ENCODE measurements at places on chromosomes 1 and 21. TPM values are rescaled to one million over a fixed set of nuclear protein-coding genes. Genes with fewer than 3 reads are reported as not detected.
A peak's percentile ranks its signal among the peaks of the same experiment; 100 is the strongest.

DNA sequence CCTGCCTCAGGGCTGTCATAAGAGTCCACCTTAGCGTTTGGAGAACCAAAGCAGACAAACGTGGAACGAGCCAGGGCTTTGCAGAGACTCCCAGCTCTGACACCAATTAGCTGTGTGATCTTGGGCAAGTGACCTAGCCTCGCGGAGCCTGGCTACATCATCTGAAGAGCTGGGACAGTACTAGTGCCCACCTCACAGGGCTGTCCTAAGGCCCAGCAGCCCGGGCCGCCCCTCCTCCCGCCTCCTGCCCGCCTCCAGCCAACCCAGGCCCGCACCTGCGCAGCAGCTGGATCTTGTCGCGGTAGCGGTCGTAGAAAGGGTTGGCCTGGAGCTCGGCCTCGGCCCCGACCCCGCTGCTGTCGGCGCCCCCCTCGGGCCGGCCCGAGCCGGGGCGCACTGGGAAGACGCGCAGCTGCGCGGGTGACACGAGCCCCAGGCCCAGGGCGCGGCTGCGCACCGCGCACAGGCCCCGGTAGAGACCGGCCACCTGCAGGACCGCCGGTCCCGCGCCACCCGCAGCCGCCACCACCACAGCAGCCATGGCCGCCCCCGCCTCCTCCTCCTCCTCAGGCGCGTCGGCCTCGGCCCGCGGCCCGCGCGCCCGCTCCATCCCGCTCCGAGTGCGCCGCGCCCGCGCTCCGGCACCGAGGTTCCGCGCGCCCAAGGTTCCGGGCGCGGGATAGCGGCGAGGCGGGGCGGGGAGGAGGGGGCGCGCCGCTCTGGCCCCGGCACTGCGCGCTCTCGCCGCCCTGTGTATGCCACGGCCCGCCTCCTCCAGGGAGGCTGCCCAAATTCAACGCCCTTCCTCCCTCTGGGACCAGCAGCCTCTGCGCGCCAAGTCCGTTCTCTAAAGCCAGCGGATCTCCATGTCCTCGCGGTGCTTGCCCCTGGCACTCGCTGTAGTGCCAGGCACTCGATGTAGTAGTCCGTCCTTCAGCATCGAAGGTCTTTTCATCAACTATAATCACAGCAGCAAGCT lies at the start of gene ATPAF1:
TSS of gene ATPAF1 (minus strand) at position 583 of the 979 bp plus-strand sequence. CDS start at position 541, 42 bp downstream.
- DNase-seq: peak; percentile 70

CLIC6 gene
- total RNA-seq: not detected

GSTM3 gene
- total RNA-seq: not detected

DNA sequence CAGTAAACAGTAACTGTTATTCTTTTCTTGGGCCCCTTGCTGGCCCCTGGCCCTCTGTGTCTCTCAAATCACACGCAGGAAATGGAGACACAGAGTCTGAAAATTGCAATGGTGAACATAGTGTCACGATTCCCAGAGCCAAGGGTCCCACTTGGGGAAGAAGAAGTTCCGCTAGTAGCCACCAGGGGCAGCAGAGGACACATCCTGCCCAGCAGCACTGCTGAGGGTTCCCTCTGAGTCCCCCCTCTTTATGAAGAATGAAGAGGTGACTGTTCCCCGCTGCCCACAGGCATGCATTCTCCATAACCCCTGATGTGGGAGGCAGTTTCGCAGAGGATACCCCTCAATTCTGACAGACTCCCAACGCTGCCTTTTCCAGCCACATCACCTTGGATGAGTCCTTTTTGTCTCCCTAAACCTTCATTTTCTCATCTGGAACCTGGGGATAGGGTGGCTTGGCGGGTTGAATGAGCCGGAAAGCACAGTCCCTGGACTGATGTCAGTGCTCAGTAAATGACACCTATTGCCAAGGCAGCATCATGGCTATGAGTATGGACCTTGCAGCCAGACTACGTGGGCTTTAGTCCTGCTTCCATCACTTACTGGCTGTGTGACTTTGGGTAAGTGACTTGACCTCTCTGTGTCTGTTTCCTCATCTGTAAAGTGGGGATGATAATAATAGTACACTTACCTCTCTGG lies 238.0 kb upstream of the TMEM51 start:
- peak; percentile 69 for DNase-seq

GRCh38 chr21:35923971-35924370 lies 136.4 kb downstream of the SETD4 start:
- no peak for DNase-seq

IRF6 gene
- 30.2 TPM for total RNA-seq

MTOR gene
- 42.5 TPM for total RNA-seq

- DNase-seq: no peak
These were observed 83.2 kb downstream of the CAMK2N1 start for GRCh38 chr1:20402585-20403422.

DNA sequence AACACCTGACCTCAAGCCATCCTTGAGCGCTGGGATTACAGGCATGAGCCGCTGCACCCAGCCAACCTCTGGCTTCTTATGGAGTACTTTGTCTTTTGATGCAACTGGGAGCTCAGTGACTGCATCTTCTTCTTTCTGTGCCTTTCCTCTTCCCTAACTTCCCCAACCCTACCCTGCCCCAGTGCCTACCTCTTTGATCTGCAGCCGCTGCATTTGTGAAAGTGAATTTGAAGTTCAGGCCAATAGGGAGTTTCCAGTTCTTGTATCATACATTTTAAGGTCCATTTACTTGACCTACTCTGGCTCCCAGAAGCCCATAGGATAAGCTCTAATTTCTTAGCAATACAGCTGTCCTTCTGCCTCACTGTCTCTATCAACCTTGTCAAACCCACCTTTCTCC lies 52.2 kb downstream of the KCNC4 start:
- no peak for DNase-seq

RCSD1 gene
- total RNA-seq: not detected

- peak; percentile 18 for DNase-seq
These were observed 15.7 kb downstream of the IFI6 start for GRCh38 chr1:27656157-27656893.

DNA sequence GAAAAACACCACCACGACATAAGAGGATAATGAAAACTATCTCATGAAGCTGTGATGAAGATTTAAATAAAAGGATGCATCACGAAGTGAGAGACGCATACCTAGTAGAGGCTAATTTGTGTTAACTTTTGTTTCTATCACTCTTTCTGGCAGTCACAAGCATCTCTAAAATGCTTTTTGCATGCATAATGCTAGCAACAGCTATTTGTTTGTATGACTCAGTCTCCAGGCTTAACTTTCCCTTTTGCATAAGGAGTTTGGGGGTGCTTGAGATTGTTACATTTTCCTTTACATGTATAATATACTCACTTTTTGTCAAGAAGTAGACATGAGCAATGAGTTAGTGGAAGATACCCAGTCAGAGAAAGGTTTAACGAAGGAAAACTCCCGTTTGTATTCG lies 385.4 kb downstream of the DISC1 start:
- DNase-seq: no peak

MIA3 gene
- total RNA-seq: 38.3 TPM

MIGA1 gene
- 2.0 TPM for total RNA-seq

GRCh38 chr1:235923466-235924021 lies 56.8 kb upstream of the LYST start:
- DNase-seq: peak; percentile 70

DNA sequence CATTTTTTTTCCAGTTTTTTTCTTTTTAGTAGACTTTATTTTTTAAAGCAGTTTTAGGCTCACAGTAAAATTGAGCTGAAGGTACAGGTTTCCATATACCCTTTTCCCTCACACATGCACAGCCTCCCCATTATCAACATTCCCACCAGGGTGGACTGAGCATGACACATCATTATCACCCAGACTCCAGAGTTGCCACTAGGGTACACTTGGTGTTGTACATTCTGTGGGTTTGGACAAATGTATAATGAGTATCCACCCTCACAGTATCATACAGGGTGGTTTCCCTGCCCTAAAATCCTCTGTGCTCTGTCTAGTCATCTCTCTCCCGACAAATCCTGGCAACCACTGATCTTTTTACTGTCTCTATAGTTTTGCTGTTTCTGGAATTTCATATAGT lies 3.0 kb upstream of the AIM2 start:
- DNase-seq: no peak

- peak; percentile 32 for DNase-seq
These were observed 58.4 kb downstream of the ASH1L start for GRCh38 chr1:155504207-155504606.

- no peak for DNase-seq
These were observed 180.4 kb upstream of the KLHDC7A start for GRCh38 chr1:18300376-18300775.

DNA sequence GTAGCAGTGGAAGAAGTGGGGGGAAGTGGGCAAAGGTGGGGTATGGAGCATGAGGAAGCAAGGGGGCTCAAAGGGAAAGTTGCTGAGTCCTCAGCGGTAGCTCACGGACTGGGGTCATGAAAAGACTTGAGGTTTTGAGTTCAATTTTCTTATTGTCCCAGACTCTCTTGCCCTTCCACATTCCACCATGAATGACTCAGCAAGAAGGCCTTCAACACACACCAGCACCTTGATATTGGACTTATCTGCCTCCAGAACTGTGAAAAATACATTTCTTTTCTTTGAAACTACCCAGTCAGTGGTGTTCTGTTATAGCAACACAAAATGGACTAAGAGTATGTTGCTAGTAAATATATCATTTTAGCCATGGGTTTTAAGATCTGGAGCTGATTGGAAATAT lies 17.3 kb upstream of the RHBDL2 start:
- DNase-seq: peak; percentile 78

GRCh38 chr1:245197911-245198379 lies 43.2 kb downstream of the KIF26B start:
- no peak for DNase-seq

ZNF670 gene
- 1.4 TPM for total RNA-seq

TRIM63 gene
- total RNA-seq: 0.10 TPM

LGR6 gene
- 0.18 TPM for total RNA-seq

DNA sequence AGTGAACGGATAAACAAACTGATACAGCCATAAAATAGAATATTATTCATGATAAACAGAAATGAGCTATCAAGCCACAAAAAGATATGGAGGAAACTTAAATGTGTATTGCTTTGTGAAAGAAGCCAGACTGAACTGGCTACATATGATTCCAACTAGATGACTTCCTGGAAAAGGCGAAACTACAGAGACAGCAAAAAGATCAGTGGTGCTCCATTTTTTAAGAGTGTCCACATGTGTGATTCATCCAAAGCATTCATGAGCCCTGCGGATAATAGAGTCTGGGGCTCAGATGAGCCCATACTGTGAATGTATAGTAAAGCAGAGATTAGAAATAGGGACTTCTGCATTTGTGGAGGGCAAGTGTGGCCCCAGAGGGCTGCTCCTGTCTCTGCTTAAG lies 7.8 kb upstream of the TMEM222 start:
- no peak for DNase-seq

- peak; percentile 26 for DNase-seq
These were observed 6.5 kb upstream of the GLRX2 start for GRCh38 chr1:193111641-193112090.

TNFAIP8L2 gene
- not detected for total RNA-seq

DNA sequence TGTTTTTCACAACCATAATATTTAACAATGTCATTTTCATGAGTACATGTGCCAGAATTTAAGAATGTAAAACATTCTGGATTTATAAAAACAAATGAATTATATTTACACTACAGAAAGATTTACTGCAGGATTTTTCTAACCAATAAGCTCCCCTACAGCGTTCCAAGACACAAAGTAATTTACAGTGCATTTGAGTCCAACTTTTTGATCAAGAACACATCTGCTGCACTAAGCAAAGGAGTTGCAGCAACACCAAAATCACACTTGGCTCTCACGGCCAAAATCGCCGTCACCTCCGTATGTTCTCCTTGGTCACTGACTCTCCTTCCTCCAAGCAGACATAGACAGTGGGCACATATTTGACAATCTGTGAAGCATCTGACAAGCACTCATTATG lies 7.7 kb downstream of the VPS26C start:
- no peak for DNase-seq

Data from HT-29 (cell line).